Inflammatory macrophage treated with lipopolysaccharide for 4 hours (primary cell): ENCODE measurements at places on chromosomes 6 and 20.

- peak; percentile 84 for DNase-seq
These were observed 90.0 kb upstream of the IFNGR1 start for GRCh38 chr6:137309078-137309762.

GRCh38 chr6:129908858-129909257, 47.7 kb upstream of the TMEM244 start:
- no peak for DNase-seq

DNA sequence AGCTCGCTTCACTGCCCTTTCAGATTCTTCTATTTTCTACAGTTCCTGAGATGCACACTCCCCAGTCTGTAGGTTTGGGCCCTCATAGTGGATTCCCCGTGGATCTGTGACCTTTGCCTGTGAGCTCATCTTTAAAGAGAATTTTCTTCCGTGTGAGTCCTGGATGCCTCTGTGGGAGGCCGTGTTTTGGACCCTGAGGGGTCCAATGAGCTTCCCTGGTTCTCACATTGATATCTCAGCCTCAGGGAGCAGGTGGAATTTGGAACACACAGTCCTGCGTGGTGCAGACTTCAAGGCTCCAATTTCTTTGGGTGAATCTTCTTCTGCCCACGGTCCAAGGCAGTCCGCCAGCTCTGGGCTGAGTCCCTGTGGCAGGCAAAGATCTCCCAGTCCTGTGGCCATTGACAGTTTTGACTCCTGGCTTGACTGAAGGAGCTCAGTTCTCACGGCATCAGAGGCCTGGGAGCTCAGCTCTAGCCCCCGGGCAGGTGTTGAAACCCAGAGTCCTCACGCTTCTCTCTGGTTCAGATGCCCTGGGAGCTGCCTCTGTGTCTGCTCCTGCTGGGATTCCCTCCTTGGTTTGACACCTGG, 61.0 kb downstream of the PSMG4 start:
- no peak for DNase-seq

GRCh38 chr6:10163203-10163962, 251.5 kb downstream of the TFAP2A start:
- DNase-seq: no peak
